ENCODE measurements at places on chromosomes 3 and 15. TPM values are rescaled to one million over a fixed set of nuclear protein-coding genes. Genes with fewer than 3 reads are reported as not detected.

Gene MCTP2
- 20.2 TPM for polyA plus RNA-seq

Gene PPCDC
- polyA plus RNA-seq, result 14.8 TPM

Gene GOLGA8S
- polyA plus RNA-seq, result 1.6 TPM

DNA sequence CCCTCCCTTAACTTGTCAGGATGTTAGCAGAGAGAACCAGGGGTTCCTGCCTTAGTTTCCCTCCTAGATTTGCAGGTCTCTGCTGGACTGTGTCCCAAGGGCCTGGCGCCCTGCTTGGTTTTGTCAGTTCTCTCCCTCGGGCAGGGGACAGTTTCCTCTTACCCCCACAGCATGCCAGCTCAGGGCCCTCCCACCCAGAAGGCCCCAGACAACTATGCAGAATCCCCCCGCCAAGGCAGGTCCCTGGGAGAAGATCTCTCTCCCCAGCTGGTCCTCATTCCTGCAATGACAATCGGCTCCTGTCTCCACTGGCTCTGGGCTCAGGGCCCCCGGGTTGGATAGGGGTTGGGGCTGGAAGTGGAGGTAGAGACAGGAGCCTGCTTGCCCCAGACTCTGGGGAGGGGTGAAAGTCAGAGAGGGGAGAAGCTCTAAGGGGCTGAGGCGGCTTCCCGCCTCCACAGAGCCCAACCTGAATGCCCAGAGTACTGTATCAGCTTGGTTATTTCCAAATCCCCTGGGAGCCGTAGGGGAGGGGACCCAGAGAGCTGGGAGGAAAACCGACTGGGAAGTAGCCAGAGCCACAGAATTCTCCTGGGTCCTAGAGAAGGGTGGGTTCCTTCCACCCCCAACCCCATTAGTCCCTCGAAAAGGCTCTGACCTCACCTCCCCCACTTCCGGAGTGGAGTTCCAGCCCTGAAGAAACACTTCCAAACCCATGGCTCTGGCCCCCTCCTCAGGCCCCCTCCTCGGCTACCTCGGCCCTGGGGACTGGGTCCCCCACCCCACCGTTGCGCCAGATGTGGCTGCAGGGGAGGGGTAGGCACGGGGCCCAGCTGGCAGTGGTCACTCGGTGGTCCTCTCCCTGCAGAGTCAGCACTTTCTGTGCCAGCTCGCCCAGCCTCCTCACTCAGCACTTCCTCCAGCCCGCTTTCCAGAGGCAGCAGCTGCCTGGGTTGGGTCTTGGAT, 3.8 kb upstream of the LOXL1 start:
- peak; percentile 76 for DNase-seq

DNA sequence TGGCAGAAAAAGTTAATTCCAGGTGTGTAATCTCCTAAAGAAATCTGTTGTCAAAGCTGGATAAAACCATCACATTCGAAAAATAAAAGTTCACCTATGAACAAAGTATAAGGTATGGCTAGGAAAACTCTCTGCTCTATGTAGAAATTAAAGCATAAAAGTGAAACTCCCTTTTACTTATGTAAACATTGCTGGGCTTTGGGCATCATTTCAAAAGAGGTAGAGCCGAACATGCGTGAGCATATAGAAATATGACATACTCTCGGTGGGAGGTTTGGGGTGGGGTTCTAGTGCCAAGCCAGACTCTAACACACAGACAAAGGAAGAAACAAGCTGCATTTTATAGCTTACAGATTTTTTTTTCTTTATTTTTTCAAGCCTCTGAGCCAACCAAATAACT, 306.8 kb upstream of the ATP11B start:
- DNase-seq, result no peak

GRCh38 chr3:141493184-141493583, 6.4 kb downstream of the RASA2 start:
- DNase-seq, result no peak

DNA sequence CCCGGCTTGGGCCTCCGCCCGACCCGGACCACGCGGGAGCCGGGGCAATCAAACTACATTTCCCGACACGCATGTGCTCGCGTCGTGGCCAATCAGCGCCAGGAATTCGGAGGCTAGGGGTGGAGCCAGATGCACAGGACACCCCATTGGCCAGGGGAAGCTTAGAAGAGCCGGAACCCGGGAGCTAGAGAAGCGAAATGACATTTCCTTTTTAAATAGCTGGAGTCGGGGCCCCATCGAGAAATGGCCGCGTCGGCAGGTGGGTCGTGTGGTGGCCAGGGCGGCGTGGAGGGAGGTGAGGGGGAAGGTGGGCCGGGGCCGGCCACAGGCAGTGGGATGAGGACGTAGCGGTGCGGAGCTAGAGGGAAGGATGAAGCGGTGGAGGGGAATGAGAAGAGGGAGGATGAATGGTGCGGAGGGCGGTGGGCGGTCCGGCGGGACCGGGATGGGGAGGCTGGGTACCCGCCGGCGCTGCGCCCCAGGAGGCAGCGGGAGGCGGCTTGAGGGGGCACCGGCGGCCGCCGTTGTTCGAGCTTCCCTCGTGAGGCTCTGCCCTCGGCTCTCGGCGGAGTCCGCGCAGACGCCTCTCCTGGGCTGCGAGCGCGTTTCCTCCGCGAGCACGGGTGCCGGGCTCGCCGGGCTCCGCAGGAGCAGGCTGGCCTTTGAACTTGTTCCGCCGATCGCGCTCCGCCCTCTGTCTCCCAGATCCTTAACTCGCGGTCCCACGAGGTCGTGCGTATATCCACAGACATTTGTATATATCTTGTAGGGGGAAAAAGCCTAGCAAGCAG, at the start of gene KBTBD8:
TSS of gene KBTBD8 (plus strand) at position 195 of the 791 bp plus-strand sequence. CDS start at position 244, 49 bp downstream.
- peak; percentile 99 for DNase-seq

All from renal pelvis (tissue), 12 donors.